ENCODE measurements at places on chromosomes 2 and 18.

DNA sequence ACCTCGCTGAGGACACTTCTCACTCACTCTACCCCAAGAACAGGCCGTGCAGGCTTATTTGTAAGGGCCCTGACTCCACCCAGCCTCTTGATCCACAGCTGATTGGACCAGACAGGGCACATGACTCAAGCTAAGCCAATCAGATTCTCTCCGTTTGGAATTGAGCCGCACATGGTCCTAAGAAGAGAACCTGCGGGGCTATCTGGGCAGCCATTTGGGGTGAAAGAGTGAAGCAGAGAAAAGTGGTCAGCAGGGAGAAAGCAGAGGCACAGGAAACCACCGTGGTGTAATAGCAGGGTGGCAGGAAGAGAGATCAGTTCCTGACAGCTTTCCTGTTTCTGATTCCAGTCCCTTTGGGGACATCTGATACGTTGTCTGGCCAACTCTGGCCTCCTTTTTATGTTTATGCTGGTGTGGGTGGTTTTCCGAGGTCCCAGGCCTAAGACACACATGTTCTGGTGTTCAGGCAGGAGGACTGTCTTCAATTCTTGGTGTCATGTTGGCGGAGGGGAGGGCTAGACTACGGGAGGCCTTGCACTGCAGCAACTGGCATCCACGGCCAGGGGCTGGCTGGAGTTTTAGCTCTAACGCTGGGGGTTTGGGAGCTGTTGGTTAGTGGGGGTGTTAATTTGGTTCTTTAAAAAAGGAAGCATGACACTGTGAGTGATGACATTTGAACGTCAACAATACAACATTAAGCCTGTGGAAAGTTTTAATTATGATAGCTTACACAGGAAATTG, 26.1 kb upstream of the SPTBN1 start:
- DNase-seq, result no peak

DNA sequence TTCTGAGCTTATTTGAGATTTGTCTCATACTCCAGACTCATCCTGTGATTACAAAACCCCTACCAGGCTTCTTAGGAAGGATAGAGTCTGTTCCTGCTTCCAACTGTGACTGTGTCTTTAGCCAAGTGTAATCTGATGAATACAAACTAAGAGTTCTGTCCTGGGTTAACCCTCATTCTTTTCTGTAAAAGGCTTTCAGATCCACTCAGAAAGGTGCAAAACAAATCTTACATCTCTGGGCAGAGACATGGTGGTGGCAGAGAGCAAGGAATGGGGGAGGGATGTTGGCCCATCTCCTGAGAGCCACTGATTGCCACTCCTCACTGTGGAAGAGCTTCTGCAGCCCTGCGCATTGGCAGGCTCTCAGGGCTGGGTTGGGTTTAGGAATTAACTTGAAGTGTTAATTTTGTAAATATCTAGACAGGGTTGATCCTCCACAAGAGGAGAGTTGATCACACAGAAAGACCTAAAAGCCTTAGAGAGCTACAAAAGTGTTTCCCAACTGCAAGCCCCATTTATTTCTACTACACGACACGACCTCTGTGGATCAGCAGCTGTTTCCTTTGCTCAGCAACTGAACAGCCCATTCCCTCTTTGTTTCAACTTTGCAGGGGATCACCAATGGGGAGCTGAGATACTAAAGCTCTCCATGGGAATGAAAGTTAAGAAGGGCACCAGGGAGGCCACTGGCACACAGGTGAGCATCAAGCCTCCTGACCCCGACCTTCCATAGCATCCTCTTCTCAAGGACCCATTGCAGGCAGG, 23.7 kb upstream of the SPTBN1 start:
- DNase-seq, result no peak

DNA sequence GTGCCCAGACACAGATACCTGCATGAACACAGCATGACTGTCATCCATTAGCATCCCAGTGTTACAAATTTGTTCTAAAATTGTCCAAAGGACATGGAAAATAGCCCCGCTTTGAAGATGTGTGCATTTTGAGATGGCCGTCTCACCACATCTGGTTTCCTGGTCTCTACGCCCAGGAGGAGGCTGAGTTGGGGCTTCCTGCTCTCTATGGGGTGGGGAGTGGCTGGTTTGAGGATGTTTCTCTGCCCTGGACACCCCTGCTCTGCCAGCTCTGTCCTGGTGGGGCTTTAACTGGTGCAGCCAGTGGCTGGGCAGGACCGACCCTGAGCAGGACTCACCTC, 74.6 kb upstream of the SMAD7 start:
- no peak for DNase-seq

GRCh38 chr2:65370387-65371073, 61.9 kb downstream of the SPRED2 start:
- peak; percentile 23 for DNase-seq

DNA sequence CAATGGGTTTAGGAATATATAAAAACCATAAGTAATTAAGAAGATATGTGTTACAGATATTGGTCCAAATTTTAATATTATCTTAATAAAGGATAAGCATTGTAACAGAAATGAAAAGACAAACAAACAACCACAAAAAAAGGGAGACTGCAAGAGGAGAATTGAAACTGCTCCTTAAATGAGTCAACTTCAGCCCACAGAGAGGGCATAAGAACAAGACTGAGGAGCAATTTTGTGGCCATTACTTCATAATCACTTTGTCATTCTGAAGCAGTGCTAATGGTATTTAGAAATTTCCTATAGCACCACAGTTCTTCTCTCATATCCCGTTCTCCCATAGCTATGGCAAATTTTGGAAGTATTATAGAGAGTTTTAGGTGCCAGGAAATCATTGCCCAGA, 193.2 kb upstream of the HNMT start:
- DNase-seq, result no peak

DNA sequence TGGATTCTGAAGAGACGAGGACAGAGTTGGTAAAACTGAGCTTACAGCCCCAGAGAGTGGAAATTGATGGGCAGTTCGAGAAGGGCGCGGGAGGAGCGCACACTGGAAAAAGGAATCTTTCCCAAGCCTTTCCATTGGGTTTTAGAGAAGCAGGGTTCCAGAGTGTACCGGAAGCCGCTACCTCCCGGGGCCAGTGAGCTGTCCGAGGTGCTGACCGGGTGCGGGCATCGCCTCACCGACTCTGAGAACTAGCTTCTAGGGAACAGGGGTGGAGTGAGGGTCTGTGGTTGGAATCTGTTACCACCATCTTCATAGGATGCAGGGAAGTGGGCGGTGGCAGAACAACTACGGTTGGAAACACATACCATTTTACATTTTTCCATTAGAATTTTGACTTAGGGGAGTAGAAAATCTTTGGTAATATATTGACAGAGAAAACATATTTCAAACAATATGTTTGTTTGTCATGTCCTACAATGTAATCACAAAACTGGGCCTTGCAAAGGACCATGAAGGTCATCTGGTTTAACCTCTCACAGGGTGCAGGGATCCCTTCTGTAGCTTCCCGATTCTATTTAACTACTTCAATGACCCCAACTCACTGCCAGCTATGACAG, 724 bp downstream of the NMS start:
- peak; percentile 21 for DNase-seq

DNA sequence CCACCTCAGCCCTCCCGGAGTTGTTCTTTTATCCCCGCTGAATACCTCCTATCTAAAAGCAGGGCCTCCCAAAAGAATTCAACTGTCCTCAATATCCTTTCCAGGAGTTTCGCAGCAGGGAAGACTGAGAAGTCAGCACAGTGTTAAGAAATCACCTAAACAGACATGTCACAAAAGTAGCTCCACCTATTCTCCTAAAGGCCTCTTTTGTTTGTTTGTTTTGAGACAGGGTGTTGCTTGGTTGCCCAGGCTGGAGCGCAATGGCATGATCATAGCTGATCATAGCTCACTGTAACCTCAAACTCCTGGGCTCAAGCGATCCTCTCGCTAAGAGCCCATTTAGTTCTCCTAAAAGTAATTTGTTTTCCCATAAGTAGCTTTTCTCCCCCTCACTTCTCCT, 53.8 kb downstream of the TEX44 start:
- DNase-seq, result no peak

GRCh38 chr2:192749611-192750200, 555.0 kb upstream of the TMEFF2 start:
- peak; percentile 24 for DNase-seq

DNA sequence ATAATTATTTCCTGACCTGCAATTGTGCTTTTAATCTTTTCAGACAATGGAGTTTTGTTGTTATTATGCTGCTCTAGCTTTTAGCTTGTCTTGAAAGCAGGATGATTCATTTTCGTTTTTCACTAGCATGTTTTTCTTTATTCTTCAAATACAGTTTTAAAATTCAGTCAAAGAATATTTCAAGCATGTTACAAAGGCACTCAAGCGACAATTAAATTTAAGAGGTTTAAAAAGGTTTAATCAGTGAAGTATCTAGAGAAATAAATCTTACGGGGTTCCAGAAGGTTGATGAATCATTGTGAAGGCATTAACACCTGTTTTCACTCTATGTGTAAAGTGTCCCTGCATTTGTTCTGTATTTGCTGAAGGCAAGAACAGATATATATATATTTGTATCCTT, 390.7 kb upstream of the TMEFF2 start:
- no peak for DNase-seq

DNA sequence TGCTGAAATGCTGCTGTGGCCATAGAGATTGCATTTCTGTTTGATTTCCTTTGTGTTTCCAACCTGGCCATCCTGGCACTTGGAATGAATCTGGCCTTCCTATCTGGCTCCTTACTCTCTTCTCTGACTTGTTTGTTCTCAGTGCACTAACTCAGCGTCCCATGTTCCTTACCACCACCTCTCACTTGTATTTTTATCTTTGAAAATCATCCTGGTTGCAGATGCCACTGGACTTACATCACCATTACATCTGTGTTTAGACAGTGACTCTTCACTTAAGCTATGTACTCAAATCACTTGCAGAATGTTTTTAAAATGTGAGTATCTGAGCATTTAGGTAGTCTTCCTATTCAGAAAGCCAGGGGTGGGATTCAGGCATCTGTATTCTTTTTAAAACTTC, 239.5 kb downstream of the WDR7 start:
- DNase-seq, result peak; percentile 81

GRCh38 chr2:5442736-5443135, 249.4 kb upstream of the SOX11 start:
- DNase-seq, result no peak

- DNase-seq, result no peak
Observed at GRCh38 chr2:142586693-142587580, 290.5 kb upstream of the KYNU start.

- DNase-seq, result no peak
Observed at GRCh38 chr2:22697054-22697788, 687.8 kb upstream of the KLHL29 start.

DNA sequence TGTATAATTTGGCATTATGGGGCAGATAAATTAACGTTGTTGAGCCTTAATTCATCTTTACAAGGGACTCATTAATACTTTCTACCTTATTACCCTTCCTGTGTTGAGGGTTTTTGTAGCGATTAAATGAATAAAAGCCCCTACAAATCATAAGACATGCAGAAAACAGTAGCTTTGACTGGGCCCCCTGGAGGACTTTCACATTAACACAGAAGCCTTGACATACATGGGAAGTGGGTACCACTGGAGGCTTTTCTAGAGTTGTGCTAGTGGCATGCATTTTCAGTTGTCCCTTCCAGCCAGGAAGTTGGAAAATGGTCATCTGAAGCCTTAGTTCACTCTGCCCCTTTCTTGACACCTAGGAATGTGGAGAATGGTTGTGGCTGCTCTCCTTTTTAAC, 30.2 kb downstream of the MTA3 start:
- no peak for DNase-seq

GRCh38 chr2:20617081-20617575, 33.8 kb downstream of the HS1BP3 start:
- DNase-seq, result peak; percentile 69

DNA sequence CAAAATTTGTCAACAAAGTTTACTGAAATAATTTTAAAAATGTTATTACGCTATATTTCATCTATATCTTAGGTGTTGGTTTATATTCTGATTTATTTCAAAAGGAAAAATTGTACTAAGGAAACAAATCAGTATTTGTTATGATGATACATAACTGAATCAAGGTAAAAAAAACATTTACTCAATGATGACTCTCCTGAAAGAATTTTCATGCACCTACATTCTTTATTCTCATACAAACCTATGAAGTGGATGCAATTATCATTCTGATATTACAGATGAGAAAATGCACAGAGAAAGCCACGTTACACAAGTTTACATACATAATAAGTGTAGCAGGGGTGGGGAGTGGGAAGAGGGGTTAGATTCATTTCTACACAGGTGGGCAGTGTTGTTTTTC, 422.4 kb downstream of the DSEL start:
- no peak for DNase-seq

DNA sequence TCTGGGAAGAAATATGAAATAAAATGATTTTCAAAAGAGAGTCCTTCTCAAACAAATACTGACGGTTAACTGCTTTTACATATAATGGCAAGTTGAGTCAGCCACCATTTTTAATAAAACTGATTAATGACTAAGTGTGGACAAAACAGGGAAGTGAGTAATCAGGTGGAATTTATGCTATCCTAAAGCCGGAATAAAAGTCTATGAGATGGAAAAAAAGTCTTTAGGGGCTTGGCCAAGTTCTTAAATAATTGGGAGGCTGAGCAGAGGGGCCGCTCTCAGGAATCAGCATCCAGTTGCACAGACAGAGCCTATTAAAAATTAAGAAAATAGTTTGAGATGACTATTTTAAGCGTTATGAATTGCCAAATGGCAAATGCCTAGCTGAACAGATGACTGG, 58.6 kb upstream of the AFF3 start:
- no peak for DNase-seq

Data from fibroblast of pulmonary artery (primary cell).